PC-3 (cell line): ENCODE measurements at places on chromosomes 3 and 15. TPM values are rescaled to one million over a fixed set of nuclear protein-coding genes. Genes with fewer than 3 reads are reported as not detected.
A peak's percentile ranks its signal among the peaks of the same experiment; 100 is the strongest.

Gene THPO
- total RNA-seq, result not detected in 2 replicates

GRCh38 chr3:90062016-90062415 is 954.6 kb downstream of the EPHA3 start:
- peak; percentile 51 for DNase-seq

Gene NECTIN3
- total RNA-seq, result 12.8 and 15.8 TPM in 2 replicates

DNA sequence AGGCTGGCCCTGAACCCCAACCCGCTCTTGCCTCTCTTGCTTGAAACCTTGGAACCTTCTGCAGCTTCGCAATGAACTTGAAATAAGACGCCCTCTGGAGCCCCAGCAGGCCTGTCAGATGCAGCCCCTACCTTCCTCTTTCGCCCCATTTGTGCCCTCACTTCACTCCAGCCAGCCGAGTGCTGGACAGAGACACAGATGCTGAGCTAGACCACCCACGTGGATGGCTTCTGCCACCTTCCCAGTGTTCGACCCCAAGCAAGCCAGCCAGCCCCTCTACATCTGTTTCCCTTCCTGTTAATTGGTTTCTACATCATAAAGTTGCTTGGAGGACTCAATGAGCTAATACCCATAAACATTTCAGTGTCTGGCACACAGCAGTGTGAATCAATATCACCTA is 23.8 kb upstream of the SNRPA1 start:
- DNase-seq, result no peak

DNA sequence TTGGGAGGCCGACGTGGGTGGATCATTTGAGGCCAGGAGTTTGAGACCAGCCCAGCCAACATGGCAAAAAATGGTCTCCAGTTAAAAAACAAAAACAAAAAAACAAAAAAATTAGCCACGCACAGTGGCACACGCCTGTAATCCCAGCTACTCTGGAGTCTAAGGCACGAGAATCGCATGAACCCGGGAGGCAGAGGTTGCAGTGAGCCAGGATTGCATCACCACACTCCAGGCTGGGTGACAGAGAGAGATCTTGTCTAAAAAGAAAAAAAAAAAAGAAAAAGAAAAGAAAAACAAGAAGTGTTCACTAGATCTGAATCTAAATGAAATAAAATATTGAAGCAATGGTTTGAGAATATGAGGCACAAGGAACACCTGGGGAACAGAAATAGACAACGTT is 36.7 kb downstream of the SLC9A9 start:
- no peak for DNase-seq

DNA sequence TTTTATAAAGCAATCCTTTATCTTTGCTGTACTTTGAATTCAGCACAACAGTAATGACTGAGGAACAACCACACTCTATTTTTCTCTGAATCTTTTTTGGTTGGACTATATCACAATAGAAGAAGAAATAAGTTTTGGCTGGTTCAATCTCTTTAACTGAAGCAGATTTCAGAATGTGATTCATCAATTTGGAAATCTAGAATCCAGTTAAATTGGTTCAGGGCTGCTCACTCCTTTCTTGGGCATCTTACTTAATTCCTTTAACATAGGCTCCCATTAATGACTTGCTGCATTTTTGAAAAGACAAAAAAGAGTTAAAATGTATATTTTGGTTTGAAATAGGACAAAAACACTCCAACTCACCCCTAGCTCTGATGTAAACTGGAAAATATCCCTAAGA is 688.3 kb upstream of the NECTIN3 start:
- no peak for DNase-seq

- no peak for DNase-seq
Observed at GRCh38 chr3:3665961-3666640, 133.1 kb upstream of the LRRN1 start.

GRCh38 chr3:64530434-64531049 is 157.3 kb downstream of the ADAMTS9 start:
- peak; percentile 62 for DNase-seq

Gene HHLA2
- total RNA-seq, result not detected in 2 replicates
